H7 (cell line): ENCODE measurements at places on chromosomes 2 and 18.

DNA sequence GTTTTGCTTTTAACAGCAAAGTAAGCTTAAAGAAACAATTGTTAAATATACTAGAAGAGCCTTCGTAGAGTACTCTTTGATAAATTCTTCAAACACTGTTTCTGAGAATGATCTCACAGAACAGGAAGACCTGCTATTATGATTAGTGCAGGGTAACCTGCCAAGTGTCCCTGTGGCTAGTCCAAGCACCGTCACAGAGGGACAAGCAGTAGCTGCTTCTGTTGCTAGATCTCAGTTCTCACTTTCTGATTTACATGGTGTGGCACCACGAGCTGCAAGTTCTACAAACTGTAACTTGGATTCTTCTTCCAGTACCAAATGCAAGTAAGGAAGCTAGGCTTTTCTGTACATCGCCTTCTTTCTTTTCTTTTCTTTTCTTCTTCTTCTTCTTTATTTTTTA, 121.5 kb downstream of the PIEZO2 start:
- DNase-seq: no peak

DNA sequence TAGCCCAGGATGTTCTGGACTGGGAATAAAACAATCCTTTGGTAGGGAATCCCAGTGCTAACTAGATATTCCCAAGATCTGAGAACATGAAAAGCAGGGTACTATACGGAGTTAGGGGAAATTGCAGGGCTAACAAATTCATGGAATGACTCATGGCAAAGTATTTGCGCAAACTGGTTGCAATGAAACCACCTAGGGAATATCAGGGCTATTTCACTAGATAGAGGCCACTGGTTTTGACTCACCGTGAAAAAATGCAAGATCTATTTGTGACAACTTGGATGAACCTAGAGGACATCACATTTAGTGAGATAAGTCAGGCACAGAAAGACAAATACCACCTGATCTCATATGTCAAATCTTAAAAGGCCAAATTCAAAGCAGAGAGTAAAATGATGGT, 233.3 kb downstream of the MBD2 start:
- no peak for DNase-seq

DNA sequence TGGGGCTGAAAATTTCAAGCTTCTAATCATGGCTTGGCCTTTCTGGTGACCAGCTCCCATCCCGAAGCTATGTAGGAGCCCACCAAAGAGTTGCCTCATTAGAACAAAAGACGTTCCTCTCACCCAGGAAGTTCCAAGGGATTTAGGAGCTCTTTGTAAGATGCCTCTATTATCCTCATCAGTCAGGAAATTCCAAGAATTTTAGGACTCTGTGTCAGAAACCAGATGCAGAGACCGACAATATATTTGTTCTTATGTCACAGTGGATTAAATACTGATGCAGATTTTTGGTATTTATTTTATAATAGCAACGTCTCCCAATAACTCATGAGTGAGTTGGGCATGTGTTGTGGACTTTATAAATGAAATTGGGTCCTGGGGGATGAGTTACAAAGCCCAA, 91.8 kb upstream of the SKOR2 start:
- DNase-seq: no peak

DNA sequence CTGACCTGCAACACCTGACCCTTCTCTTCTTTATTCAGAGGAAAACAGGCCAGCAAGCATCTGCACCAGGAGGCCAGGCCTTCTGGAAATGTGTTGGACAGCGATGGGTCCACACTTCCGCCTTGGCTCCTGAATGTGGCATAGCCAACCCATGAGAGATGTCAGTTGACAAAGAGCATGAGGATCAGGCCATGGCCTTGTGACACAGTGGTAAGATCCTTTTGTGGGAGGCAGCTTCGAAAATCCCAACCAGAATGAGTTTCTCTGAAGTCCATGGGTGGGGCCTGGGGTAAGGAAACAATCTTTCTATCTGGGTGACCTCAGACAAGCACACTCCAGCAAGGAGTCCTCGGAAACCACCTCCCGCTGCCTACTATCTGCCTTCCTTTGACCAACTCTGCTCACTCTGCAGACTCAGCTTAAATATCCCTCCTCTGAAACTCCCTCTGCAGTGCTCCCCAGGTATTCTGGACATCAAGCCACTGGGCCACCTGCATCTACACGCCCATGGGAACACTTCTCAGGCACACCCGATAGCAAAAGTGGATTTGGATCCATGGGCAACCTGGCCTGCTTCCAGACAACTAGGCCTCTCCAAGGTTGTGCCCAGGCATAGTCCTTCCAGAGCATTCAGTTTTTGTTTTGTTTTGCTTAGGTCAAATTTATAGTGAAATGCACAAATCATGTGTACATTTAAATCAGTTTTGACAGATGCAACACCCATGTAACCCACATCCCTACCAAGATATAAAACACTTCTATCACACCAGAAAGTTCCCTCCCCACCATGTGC, 3.6 kb upstream of the SH2D6 start:
- DNase-seq: no peak

DNA sequence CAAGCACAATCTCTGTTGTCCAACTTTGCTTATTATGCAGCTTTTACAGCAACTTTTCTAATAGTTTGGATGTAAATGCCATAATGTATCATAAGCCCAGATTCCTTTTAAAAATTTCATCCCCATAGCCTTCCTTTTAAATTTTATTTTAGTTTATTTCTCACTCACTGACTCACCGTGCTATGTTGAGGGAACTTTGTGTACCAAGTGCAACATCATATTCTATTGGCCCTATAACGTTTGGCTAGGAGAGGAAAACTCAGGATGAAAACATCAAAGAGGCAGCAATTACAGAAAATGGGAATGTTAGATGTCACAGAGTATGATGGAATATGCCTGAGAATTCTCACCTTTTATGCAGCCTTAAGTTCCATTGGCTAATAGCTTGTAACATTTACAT, 135.5 kb downstream of the LCLAT1 start:
- no peak for DNase-seq

DNA sequence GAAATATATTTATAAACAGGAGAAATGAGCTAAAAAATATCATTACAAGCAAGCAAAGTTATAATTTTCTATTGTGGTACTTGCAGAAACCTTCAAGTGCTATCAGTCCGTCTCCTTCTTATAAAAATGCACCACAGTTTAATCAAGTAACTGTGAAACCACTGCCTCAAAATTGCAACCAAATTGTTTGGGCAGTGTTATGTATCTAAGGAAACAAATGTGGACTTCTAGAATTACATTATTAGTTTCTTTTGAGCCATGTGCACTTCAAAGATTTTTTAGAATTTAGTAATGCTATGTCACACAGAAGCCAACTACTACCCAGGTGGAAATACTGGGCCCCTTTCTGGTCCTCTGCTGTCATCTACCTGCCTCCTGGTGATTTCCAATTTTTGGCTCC, 495.6 kb downstream of the NYAP2 start:
- no peak for DNase-seq

GRCh38 chr18:39326772-39327171, 1761.2 kb upstream of the CELF4 start:
- no peak for DNase-seq

DNA sequence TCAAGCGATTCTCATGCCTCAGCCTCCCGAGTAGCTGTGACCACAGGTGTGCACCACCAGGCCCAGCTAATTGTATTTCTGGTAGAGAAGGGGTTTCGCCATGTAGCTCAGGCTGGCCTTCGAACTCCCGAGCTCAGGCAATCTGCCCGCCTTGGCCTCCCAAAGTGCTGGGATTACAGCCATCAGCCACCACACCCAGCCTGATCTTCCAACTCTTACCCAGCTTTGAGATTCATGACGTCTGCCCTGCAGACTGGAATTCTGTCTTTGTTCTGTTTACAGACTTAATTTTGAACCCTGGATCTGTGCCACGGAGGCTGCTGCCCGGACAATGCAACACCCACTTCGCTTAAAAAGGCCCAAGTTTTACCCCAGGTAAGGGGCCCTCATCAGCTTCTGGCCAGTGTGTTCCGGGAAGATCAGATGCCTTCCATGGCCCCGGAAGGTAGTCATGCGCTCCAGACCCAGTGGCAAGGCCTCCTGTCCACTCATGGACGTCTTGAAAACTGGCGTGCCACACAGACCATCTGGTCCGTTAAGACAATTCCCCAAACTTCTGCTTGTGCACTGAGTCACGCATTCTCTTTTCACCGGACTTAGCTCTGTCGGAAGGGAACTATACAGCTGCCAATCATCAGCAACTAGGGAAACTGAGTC, 5.5 kb downstream of the PXDN start:
- DNase-seq: peak; percentile 16

- DNase-seq: peak; percentile 29
Observed at GRCh38 chr2:108449410-108450130, 564 bp downstream of the GCC2 start.

- no peak for DNase-seq
Observed at GRCh38 chr2:199778655-199779054, 72.3 kb downstream of the FTCDNL1 start.

DNA sequence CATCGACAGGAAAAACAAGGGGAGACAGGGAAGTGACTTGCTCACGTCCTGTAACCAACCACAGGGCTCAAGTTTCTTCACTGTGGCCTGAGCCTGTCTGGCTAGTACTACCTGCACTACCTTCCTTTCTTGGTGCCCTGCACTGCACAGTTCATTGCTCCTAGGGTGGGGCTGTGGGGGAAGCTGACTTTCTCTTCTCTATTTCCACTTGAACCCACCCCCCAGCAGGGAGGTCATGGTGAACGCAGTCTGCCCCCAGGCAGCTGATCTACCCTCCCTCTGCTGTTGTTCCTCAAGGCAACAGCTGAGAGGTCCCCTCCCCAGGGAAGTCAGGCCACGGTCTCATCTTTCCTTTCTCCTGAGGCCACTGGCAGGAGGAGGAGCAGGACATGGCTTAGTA, 532.1 kb downstream of the SOX11 start:
- DNase-seq: no peak

DNA sequence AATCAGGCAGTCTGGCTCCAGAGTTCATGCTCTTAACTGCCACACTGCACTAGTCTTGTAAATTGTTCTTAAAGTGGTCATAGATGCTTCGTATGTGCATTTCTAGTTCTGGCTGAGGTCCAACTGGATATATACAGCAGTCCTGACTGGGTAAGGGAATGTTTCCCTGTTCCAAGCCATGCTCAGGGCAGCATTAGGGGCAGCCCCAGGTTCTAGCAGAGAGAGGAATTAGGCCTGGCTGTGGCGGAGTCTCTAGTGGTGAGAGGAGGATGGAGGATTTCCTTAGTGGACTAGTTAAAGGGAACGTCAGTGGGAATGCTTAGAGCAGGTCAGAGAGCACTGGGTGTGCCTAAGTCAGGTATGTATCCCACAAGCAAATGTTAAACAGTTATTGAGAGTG, 28.0 kb downstream of the UBE2E3 start:
- DNase-seq: no peak

GRCh38 chr2:196168181-196168580, 3.2 kb downstream of the STK17B start:
- no peak for DNase-seq

DNA sequence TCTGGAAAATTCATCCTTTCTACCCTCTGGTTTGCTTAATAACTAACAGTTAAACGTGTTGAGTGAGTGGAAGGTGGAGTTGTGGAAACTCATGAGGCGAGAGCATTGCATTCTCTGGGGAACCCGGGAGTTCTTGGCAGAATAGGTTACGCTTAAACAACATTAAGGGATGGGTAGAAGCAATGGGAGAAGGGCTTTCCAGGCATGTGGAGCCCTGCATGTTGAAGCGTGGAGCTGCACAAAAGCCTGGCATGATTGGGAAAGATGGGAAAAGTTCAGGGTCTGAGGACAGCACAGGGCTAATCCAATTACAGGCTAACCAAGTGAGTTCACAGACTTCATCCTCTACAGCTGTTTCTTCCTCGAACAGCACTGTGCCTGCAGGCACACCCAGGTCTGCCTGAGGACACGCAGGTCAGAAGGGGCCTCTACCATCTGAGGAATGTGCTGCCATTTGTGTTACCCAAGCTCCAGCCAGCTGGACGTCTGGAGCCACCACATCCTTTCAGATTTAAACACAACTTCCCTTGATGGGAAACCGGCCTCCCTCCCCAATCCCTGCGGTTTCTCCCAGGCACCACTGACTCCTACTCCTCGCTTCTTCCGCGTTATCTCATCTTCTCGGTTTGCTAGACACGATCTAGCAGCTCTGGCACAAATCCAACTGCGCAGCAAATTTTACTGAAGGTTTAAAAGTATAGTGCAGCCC, 164.2 kb downstream of the ANTXR1 start:
- DNase-seq: peak; percentile 46

DNA sequence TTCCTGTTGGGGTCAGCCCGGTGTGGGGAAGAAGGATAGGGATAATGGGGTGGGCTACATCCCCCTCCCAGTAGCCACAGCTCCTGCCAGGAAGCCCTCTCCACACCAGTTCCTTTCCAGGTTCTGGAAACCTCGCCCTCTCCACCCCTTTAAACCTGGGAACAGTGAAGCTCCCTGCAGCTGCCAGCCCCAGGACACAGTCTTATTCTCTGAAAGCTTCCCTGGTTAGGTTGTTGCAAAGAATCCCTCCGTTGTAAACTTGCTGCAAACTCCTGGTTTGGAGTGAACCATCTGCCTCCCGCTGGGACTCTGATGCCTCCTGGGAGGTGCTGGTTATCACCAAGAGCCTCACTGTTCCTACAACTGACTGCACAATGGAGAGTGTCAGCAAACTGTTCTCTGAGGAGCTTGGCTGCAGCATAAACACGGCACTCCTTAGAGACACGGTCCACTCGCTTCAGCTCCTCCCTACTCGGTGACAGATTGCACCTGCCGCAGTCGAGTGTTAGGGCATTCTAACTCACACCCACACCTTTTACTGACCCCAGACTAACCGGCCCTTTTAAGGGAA, 261.8 kb upstream of the RAB6C start:
- no peak for DNase-seq

- DNase-seq: no peak
Observed at GRCh38 chr2:120265006-120265405, 12.4 kb downstream of the RALB start.

DNA sequence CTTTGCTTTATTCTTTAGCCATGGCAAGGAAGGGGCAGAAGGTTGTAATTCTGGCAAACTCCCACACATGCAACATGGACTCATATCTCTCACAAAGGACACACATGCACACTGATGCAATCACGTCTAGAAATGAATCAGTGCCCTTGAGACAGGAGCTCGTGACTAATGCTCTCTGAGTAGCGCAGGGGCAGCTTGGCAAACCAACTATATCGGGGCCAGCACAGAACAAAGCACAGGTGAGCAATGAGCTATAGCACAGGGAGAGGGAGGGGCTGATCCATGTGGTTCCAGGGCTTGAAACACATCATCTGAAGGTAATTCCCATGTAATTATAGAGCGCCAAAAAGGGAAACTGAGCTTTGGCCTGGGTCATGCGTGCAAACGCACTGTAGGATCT, 165.2 kb upstream of the KLF7 start:
- no peak for DNase-seq

- no peak for DNase-seq
Observed at GRCh38 chr2:170247882-170248393, 70.0 kb downstream of the MYO3B start.
